ENCODE measurements at places on chromosomes 5 and 9. TPM values are rescaled to one million over a fixed set of nuclear protein-coding genes. Genes with fewer than 3 reads are reported as not detected.

The NDST1 gene
- total RNA-seq = 76.7 TPM

The PDE6A gene
- 0.13 TPM for total RNA-seq

The UGT3A1 gene
- total RNA-seq = not detected

The PCDHB12 gene
- 0.08 TPM for total RNA-seq

The PCDHGC5 gene
- total RNA-seq = 1.1 TPM

The DOK3 gene
- total RNA-seq = 1.5 TPM

The ANKRD18B gene
- total RNA-seq = under 0.01 TPM

The RANBP17 gene
- 4.4 TPM for total RNA-seq

The GNAQ gene
- 18.6 TPM for total RNA-seq

The PCDHGA7 gene
- 0.65 TPM for total RNA-seq

The SLC36A2 gene
- not detected for total RNA-seq

The KCNMB1 gene
- not detected for total RNA-seq

The NTRK2 gene
- not detected for total RNA-seq

The LIX1 gene
- not detected for total RNA-seq

The LHX3 gene
- not detected for total RNA-seq

The ELOVL7 gene
- total RNA-seq = not detected

The ARHGEF37 gene
- total RNA-seq = 0.78 TPM

The DDX4 gene
- total RNA-seq = not detected

The EXD3 gene
- total RNA-seq = 9.7 TPM

The MSMP gene
- not detected for total RNA-seq

The ANXA1 gene
- total RNA-seq = 74.1 TPM

The C9 gene
- not detected for total RNA-seq

The SVEP1 gene
- 14.1 TPM for total RNA-seq

The PLPP7 gene
- total RNA-seq = 5.1 TPM

The ADAMTS12 gene
- 82.2 TPM for total RNA-seq

The ANKRD18A gene
- total RNA-seq = not detected

The BAAT gene
- total RNA-seq = 0.13 TPM

The LCN2 gene
- 1.8 TPM for total RNA-seq

The CCDC187 gene
- total RNA-seq = not detected

The ACOT12 gene
- total RNA-seq = not detected

Data from epithelial cell of alveolus of lung (primary cell).